8988T (cell line): ENCODE measurements at places on chromosomes 6 and 20.

DNA sequence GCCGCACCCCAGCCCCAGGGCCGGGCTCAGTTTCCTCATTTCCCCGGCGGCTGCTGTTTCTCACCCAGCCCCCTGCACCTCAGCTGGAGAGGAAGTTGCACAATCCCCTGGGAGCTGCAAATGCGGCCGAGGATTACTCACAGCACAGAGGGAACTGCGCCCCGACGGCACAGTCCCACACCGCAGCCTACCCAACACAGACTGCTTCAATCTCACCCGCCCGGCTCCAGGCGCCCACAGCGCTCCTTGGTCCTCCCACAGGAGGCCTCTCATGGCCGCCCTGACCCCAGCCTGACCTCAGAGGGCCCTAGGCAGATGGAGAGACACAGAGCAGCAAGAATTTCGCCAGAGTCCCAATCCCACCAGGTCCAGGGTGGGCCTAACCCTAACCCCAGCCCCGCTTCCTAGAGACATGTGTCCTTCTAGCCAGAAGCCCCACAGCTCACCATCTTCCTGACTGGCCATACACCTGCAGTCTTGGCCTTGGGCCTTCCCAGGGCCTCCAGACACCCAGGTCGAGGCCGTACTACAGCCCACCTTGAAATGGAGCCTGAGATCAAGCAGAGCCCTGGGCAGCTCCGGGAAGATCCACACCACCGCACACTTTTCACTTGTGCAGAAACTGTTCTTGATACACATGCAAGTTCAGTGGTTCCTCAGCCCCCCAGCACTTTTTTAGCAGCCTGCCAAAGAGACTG is 11.7 kb downstream of the TFEB start:
- peak; percentile 89 for DNase-seq

DNA sequence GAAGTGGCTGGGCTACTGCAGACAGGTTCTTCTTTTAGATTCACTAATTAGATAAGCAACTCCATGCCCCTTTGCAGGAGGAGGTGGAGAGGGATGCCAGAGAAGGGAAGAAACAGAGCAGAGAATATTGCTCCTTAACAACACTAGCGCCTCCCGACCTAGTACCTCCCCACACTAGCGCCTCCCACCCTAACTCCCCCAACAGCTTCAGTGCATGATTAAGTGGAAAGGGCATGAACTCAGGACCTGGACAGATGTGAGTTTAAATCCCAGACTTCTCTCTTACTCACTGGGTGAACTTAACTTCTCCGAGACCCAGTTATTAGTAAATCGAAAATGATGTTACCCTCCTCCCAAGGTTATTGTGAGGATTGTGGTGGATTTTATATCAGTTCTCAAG is 25.7 kb downstream of the STX11 start:
- DNase-seq, result no peak

DNA sequence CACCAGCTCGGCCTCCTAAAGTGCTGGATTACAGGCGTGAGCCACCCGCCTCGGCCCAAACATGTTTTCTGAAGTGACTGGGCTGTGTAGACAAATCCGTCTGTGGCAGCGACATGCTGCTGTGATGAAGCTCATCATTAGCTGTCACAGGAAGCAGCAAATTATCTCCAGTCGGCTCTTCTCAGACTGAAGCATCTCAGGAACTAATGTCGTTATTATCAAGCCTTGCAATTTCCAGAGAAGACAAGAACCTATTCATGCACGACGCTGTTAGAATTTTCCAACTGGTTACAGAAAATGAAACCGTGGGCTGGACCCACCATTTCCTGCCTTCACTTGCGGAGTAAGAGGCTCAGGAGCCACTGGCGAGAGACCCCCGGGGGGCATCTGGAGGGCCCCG is 17.1 kb upstream of the NTSR1 start:
- no peak for DNase-seq

DNA sequence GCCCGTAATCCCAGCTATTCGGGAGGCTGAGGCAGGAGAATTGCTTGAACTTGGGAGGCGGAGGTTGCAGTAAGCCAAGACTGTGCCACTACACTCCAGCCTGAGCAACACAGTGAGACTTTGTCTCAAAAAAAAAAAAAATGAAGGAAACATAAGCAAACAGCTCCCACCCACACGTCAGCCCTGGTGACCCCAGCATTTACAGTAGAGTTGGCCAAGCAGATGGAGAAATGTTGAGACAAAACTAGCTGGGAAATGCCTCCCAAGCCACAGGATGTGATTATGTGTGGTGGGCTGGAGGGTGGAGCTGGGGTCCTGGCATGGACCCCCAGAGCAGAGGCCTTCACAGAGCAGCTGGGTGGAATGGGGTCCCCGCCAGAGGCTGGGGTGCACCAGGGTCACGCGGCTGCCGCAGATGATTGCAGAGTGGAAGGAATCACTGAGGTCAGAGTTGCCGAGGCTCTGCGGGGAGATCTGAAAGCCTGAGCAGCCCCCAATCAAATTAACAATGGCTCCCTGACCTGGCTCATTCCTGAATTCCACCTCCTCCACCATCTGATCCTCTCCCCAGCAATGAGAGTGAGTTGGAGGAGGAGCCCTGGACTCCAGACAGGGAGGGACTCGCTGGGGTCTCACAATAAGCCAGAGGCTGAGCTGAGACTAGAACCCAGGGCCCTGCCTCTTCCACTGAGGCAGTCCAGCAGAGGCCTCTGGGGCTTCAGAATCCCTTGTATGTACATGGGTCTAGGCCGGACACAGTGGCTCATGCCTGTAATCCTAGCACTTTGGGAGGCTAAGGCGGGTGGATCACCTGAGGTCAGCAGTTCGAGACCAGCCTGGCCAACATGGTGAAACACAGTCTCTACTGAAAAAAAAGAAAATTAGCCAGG is 34.7 kb upstream of the TGM2 start:
- no peak for DNase-seq

DNA sequence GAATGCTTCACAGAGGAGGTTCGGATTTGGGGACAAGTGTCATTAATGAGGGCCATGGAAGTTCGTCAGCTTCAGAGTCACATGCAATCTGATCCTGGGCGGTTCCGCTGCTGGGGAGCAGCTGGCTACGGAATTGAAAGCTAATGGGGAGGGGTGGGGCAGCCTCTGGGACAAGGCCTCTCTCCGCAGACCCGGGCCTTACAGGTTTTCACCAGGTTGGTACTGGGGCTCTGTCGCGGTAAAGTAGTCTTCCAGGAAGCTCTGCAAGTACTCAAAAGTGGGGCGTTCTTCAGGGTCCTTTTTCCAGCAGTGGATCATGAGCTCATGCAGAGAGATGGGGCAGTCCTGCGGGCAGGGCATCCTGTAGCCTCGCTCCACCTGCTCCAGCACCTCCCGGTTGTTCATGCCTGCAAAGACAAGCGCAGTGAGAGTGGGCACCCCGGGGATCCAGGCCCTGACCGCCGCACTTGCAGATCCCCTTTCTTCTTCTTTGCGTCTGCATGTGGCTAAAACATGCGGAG is 55.9 kb upstream of the TRAF3IP2 start:
- no peak for DNase-seq

- no peak for DNase-seq
These were observed 216.7 kb downstream of the FRK start for GRCh38 chr6:115843945-115844344.

GRCh38 chr6:150038202-150039062 is 13.1 kb upstream of the RAET1L start:
- no peak for DNase-seq

- DNase-seq, result no peak
These were observed 76.8 kb downstream of the THEMIS start for GRCh38 chr6:127824061-127824460.

GRCh38 chr20:13180986-13181889 is 39.8 kb upstream of the ISM1 start:
- DNase-seq, result no peak

DNA sequence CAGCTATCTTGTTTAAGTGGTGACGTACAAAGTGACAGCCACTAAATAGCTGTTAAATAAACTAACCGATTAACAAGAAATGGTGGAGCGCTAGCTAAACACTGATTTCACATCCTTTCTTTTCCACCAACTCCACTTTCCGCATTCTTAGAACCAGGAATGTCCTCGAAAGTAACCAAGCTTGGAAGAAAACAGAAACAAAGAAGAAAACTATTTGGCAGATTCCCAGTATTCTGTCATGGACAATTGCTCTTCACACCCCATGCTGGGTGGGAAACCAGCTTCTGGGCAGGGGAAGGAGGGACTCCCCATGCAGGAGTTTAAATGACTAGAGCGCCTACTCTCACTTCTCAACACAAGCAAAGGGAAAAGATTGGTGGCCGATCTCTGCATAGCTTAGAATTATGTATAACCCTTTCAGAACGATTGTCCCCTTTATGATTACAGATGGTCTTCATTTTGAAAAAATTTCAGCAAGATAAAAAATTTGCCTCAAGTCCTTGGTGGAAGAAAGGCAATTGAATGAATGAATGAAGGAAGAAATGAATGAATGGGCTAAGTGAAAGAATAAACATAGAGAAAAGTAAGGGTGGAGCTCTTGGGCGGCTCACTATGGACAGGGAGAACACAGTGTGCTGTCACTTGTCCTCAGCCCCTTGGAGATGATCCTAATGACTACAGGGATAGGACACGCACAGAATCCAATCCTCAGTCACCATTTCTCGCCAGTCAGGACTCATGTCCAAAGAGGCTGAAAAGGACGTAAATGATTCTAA is 148.7 kb upstream of the NEDD9 start:
- no peak for DNase-seq

DNA sequence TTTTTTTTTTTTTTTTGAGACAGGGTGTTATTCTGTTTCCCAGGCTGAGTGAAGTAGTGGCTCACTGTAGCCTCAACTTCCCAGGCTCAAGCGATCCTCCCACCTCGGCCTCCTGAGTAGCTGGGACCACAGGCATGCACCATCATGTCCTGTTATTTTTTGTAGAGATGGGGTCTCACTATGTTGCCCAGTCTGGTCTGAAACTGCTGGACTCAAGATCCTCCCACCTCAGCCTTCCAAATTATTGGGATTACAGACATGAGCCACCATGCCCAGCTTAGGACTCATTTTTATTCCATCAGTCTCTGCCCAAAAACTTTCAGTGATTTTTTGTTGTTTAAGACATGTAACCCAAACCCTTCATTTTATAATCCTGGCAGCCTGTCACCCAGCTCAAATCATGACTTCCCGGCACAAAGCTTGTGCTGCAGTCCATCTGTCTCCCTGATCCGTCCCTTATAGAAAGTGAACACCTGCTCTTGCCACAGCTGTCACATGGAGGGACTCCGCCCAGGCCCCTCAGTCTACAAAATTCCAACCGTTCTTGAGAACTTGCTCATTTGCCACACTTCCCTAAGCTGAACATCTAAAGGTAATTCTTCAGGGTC is 183.9 kb upstream of the JARID2 start:
- no peak for DNase-seq

DNA sequence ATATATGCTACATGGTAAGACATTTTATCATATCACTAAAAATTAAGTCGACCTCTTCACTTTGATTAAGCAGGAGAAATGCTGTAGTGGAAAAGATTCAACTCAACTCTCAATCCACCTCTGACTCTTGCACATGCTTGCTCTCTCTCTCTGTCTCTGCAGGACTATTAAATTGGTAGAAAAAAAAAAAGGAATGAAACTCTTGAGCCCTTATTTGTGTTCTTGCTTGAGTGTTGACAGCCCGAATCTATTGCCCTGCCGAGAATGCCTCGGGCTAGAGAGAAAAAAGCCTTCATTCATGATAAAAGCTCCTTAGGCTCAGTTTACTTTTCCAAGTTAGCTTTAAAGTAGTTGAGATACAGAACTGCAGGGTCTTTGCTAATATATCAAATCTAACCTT is 722.2 kb downstream of the PRKN start:
- DNase-seq, result no peak

- no peak for DNase-seq
These were observed 257.6 kb downstream of the HDGFL1 start for GRCh38 chr6:22826961-22827360.

GRCh38 chr20:16018881-16019280 is 554.4 kb downstream of the KIF16B start:
- no peak for DNase-seq

DNA sequence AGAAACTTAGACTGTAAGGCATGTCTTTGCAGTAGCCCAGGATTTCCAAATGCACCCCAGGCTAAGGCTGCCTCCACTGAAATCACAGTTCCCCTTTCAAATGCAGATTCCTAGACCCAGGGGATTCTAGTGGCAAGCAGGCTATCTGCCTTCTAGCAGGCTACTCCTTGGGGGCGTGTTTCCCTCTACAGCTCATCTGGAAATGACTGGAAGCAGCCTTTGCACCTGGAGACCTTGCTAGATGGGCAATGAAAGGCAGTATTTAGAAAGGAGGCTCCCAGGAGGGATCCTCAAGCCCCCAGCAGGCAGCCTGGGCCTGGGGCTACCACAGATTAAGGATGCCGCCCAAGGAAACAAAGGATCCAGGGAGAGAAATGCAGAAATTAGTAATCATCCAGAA is 26.0 kb upstream of the SYNDIG1 start:
- DNase-seq, result no peak

DNA sequence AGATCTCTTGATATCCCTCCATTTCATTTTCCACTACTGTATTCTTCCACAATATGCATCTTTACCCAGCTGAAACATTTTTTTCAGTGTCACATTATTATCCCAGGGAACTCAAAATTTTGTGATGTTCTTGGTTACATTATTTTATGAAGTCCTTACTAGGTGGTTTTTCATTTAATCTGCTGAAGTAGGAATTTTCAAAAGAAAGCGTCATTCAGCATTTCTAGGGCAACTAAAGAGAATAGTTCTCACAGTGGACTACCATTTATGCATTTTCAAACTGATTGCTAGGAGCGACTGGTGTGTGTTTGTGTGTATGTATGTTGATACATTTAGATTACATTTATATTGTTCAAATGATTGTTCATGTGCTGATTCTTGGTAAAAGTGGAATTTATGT is 2.4 kb upstream of the TMEM30A start:
- DNase-seq, result no peak

- DNase-seq, result no peak
These were observed 9.2 kb upstream of the SIRPD start for GRCh38 chr20:1566701-1567100.

- DNase-seq, result no peak
These were observed 116.3 kb downstream of the GMPR start for GRCh38 chr6:16354692-16355091.

DNA sequence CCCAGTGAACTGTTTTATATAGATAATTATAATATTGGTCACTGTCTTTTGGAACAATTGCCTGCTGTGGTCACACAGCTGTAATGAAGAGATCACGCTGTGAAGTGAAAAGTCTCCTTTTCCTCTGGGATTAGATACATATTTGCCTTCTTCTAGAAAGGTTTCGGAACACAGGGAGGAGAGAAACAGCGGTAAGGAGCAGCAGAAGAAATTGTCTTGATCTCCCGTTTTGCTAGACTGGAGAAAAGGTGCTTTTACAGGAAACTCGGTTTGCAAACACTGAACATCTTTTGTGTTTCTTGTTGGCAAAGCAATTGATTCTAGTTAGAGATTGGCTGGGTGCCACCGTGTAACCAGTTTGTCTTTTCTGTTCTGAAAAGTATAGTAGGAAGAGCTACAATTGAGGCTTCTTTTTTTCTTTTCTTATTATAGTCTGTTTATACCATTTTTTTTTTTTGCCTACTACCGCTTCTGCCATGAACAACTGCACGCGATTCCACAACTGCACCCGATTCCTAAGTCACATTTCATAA is 404.1 kb upstream of the ID4 start:
- no peak for DNase-seq

GRCh38 chr6:38708496-38708895 is 5.6 kb upstream of the GLO1 start:
- no peak for DNase-seq

GRCh38 chr6:155936551-155936950 is 480.9 kb upstream of the NOX3 start:
- DNase-seq, result no peak

GRCh38 chr6:18530201-18530600 is 143.1 kb downstream of the RNF144B start:
- DNase-seq, result no peak

- DNase-seq, result no peak
These were observed 76.5 kb upstream of the TOP1 start for GRCh38 chr20:40952136-40952535.
